ENCODE measurements at places on chromosomes 1 and 21.

DNA sequence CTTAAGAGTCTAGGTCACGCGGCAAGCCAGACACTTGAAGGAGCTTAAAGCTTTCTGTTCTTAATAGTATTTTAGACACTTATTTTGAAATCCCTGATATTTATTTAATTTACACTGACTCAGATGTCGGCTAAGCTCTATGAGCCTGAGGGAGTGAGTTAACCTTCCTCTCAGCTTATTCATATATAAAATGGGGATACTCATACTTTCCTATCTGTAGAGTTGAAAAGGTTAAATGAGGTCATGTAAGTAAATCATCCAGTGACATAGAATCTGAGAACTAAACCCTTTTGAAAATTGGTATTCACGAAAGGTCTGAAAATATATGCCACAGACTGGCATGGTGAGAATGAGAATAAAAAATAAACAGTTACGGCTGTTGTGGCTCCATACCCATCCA, 1.4 kb upstream of the GPR161 start:
- no peak for DNase-seq

DNA sequence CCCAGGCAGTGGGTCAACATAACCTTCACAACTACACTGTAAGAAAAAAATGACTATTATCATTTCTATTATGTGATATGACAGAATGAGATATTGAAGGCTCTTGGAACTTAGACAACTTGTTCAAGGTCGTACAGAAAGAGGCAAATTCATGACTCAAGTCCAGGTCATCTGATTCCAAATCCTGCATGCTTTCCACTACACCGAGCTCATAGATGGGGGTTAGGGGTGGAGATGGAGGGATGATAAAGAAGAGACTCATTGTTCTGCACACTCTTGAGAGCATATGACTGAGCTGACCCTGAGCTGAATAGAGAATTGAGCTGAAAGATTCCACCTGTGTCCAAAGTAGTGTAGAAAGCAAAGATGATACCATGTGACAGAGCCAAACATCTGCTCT, 2.8 kb downstream of the FCRL6 start:
- no peak for DNase-seq

DNA sequence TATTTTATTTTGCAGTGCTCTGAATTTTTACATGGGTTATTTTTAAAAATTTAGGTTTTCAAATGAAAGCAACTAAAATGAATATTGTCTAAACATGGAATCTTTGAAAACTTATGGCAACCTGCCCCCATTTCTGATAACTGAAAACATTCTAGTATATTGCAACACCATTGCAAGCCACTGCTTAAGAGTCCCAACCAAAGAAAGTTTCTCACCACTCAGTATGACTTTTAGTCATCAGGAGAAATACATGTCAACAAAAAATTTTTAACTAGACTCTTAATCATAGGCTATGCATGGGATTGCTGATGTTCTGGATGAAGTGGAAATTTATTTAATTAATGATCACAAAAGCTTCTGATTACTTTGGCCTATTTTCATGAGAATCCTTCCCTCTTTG, 112.1 kb downstream of the TNFSF18 start:
- DNase-seq = no peak

GRCh38 chr1:29162476-29163138, 19.1 kb downstream of the SRSF4 start:
- DNase-seq = no peak

GRCh38 chr1:217747156-217747769, 116.1 kb downstream of the SPATA17 start:
- no peak for DNase-seq

GRCh38 chr1:23555270-23555985, 3.9 kb downstream of the ID3 start:
- DNase-seq = no peak

- DNase-seq = no peak
These were observed 172.6 kb upstream of the DMRTA2 start for GRCh38 chr1:50595874-50596273.

DNA sequence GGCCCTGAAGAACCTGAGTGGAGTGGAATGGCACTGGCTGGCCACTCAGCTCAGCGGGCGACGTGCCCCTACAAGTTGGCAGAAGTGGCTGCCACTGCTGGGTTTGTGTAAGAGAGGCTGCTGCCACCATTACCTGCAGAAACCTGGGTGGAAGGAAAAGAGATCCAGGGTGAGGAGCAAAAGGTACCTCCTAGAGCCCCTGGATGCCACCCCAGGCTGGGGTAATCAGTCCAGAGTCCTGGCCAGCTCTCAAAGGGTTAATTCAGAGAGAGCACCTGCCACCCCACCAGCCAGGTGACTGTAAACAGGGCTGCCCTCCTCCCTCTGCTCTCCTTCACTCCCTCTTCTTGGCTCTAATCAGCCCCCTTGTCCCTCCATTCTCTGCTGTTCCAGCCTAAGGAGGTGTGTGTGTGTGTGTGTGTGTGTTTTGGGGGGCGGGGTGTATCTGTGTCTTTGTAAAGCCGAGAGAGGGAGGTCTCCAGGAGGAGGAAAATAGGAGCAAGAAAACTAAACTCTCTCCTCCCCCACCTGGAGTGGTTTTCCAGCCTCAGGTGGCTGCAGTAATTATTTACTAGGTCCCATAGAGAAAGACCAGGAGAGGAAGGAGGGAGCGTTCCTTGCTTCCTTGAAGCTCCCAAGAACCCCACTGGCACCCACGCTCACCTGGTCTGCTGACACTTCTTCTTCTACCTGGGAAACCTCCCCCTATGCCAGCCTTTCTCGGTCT, 12.6 kb downstream of the TRIM46 start:
- DNase-seq = no peak

Data from activated effector memory CD4-positive, alpha-beta T cell treated with Interleukin-2 at 50 U/mL for 16 hours (primary cell).